ENCODE measurements at places on chromosomes 12 and 14.

DNA sequence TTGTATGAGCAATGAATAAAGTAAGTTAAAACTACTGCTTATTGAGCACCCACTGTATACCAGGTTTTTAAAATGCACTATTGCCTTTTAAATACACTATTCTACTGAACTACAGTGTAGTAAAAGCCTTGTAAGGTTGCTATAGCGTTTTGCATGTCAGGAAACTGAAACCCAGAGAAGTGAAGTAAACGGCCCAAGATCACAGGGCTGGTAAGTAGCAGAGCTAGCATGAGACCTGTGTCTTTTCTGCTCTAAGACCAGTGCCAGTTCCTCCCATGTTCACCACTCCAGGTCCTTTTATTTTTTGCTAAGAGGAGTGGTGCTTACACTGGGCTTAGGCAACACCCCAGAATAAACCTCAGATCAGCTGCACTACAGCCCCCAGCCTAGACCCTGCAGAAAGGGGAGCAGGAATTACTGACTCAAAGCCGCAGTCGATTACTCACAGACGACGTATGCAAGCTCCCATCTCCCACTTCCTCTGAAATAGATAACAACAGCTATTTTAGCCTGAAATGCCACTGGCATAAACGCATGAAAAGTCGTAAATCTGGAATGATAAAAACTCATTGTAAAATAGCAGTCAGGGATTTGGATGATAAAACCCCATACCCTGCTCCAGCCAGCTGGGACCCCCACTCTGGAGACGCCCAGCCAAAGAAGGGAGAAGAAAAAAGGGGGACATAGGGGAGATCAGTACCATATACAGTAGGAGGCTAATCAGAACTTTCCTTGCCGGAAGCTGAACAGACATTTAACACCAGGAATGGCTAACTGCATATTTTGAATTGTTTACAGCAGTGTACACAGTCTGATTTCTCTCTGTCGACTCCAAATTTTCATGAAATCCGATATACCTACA is 108.3 kb downstream of the NUAK1 start:
- DNase-seq = no peak

DNA sequence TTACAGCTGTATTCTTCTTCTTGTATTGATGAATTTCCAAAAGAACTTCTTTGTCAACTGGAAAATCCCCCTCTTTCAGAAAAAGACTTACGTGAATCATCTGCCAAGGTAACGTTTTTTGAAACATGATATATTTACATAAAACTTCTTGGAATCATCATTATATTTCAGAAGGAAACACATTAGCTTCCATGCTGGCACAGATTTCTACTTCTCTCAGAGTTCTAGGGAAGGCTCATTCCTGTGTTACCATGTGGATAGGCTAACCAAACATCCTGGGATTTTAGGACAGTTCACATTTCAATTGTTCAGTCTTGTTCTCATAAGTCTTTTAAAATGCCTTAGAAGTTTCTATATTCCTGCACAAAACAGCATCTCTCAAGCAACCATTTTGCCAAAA is 120.3 kb upstream of the NEDD1 start:
- DNase-seq = no peak

DNA sequence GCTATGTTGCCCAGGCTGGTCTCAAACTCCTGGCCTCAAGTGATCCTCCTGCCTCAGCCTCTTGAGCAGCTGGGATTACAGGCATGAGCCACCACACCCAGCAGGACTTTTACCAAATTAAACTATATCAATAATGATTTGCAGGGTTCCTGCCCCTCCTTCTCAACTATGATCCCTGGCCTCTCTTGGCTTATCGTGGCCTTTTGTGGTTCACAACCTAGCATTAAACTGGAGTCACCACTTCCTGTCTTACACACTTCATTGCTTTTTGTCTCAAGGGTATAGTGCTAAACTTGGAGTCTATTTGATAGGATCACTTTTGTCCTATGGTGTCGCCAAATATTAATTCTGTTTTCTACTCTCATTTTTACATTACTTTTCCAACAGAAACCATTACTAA is 64.5 kb downstream of the SEC23A start:
- DNase-seq = no peak

DNA sequence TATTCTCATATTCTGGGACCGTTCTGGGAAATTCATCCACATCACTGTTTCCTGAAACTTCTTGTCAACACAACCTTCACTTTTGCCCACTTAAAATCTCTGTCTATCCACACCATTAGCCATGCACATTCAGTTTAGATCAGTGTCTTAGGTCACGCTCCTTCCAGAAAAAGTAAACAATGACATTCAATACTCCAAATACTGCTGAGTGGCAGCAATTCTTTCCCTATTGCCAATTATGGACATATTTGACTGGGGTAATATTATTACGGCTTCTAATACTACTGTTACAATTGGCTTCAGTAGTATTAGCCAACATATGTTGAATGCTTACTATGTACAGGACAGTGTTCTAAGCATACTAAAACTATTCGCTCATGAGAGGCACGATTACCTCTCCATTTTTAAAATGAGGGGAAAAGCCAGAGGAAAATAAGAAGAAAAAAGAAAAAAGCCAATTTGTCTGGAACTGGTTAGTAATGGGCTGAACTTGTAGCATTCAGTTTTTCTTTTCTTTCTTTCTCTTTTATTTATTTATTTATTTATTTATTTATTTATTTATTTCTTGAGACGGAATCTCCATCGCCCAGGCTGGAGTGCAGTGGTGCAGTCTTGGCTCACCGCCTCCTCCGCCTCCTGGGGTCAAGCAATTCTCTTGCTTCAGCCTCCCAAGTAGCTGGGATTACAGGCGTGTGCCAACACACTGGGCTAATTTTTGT is 23.4 kb downstream of the LTBR start:
- DNase-seq = no peak

- no peak for DNase-seq
These were observed 73.7 kb upstream of the RAP1B start for GRCh38 chr12:68536885-68537485.

DNA sequence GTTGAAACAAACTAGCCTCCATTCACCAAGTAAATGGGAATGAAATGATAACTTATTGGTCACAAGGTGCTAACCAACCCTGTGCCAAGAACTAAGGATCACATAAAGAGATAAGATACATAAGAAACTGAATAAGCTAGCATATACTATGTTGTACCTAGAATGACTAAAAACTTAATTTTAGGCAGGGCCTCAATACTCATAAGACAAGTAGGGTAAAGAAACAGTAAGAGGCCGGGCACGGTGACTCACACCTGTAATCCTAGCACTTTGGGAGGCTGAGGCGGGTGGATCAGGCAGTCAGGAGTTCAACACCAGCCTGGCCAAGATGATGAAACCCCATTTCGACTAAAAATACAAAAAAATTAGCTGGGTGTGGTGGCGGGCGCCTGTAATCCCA is 17.7 kb downstream of the GDF11 start:
- no peak for DNase-seq

DNA sequence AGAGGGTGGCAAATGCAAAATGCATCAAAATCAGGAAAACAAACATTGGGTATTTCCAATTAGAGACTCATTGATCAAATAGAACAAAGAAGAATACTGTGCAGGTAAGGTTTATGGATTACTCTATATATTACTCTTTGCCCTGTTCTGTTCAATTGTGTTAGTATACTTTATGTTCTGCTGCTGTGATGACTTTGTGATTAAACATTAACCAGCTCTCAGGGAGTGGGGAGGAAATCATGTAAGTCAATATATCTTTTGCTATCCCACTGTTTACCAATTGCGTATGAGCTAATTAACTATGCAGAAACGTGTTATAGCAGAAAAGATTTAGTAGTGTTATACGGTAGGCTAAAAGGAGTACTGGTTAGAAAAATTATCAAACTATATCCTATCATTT is 129.4 kb downstream of the PDE3A start:
- no peak for DNase-seq
